ENCODE measurements at places on chromosomes 3 and 15. TPM values are rescaled to one million over a fixed set of nuclear protein-coding genes. Genes with fewer than 3 reads are reported as not detected.

- no peak for DNase-seq
- no peak overlapping the region for H3K4me3 ChIP-seq
- no peaks in the 10 kb centered on the region for H3K27me3 ChIP-seq
- peaks cover 30% of the 10 kb centered on the region for H3K4me1 ChIP-seq
Measured at GRCh38 chr15:66880380-66881155, 178.5 kb downstream of the SMAD6 start.

- no peaks in the 10 kb centered on the region for H3K36me3 ChIP-seq
- H3K27me3 ChIP-seq, result no peaks in the 10 kb centered on the region
- no peak for DNase-seq
- peaks cover 7% of the 10 kb centered on the region for H3K4me1 ChIP-seq
- no peak overlapping the region for H3K27ac ChIP-seq
Measured at GRCh38 chr15:52436981-52437380, 91.7 kb downstream of the MYO5A start.

- H3K4me1 ChIP-seq, result no peaks in the 10 kb centered on the region
- no peak for DNase-seq
- no peaks in the 10 kb centered on the region for H3K36me3 ChIP-seq
- H3K27ac ChIP-seq, result no peak overlapping the region
- no peak overlapping the region for H3K4me3 ChIP-seq
Measured at GRCh38 chr3:14518432-14518802, 21.7 kb downstream of the GRIP2 start.

DNA sequence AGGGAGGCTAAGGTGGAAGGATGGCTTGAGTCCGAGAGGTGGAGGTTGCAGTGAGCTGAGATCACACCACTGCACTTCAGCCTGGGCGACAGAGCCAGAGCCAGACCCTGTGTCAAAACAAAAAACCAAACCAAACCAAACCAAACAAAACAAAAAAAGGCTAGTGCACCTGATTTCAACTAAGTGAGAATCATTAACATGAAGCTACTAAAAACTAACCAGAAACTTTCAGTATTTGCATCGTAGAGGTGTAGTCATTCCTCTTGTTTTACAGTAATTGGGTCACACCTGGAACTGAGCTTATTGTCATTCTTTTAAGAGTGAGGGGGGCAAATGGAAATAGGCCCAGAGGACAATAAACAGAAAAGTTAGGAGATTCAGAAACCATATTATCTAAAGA lies 58.5 kb downstream of the ST6GAL1 start:
- no peaks in the 10 kb centered on the region for H3K4me1 ChIP-seq
- no peak overlapping the region for H3K4me3 ChIP-seq
- H3K27me3 ChIP-seq, result no peaks in the 10 kb centered on the region
- no peaks in the 10 kb centered on the region for H3K36me3 ChIP-seq
- no peak overlapping the region for H3K27ac ChIP-seq
- no peak for DNase-seq

GRCh38 chr15:37058316-37058985 lies 41.9 kb downstream of the MEIS2 start:
- H3K36me3 ChIP-seq, result peaks cover 4% of the 10 kb centered on the region
- H3K27ac ChIP-seq, result peak overlapping the region; percentile 61
- H3K4me3 ChIP-seq, result no peak overlapping the region
- no peak for DNase-seq
- peaks cover 14% of the 10 kb centered on the region for H3K4me1 ChIP-seq

DNA sequence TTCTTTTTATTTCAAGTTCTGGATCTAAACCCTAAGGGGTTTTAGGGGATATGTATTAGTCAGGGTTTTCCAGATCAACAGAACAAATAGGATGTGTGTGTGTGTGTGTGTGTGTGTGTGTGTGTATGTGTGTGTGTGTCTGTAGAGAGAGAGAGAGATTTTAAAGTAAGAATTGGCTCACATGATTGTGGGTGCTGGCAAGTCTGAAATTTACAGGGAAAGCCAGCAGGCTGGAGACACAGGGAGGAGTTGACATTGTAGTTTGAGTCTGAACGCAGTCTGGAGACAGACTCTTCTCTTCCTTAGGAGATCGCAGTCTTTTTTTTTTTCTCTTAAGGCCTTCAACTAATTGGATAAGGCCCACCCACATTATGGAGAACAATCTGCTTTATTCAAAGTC lies 428.8 kb upstream of the TBL1XR1 start:
- no peak for DNase-seq
- H3K36me3 ChIP-seq, result no peaks in the 10 kb centered on the region

GRCh38 chr3:131694376-131694775 lies 191.6 kb upstream of the MRPL3 start:
- H3K27ac ChIP-seq, result no peak overlapping the region
- no peak for DNase-seq
- H3K4me3 ChIP-seq, result no peak overlapping the region
- no peaks in the 10 kb centered on the region for H3K36me3 ChIP-seq
- no peaks in the 10 kb centered on the region for H3K4me1 ChIP-seq

GRCh38 chr3:40805456-40805855 lies 280.7 kb downstream of the ZNF621 start:
- no peaks in the 10 kb centered on the region for H3K36me3 ChIP-seq
- no peak overlapping the region for H3K4me3 ChIP-seq
- H3K27me3 ChIP-seq, result no peaks in the 10 kb centered on the region
- no peak overlapping the region for H3K27ac ChIP-seq

DNA sequence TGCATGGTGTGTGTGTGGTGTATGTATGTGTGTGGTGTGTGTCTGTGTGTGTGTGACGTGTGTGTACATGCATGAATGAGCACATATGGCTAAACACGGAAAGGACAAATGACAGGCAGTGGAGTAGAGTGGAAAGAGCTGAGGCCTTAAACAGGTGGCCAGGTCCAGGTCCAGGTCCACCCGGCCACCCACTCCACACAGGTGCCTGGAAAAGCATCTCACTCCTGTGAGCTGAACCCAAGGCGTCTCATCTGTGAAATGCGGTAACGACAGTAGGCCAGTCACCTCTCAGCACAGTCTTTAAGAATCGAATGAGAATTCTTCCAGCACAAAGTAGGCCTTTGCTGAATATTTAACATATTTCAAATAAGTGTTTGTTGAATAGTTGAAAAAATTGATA lies 58.7 kb downstream of the ATP10A start:
- H3K36me3 ChIP-seq, result no peaks in the 10 kb centered on the region
- peak overlapping the region; percentile 61 for H3K27ac ChIP-seq
- peak; percentile 5 for DNase-seq
- H3K4me3 ChIP-seq, result no peak overlapping the region

- H3K27ac ChIP-seq, result peak overlapping the region; percentile 53
- H3K27me3 ChIP-seq, result no peaks in the 10 kb centered on the region
- no peak overlapping the region for H3K4me3 ChIP-seq
- no peak for DNase-seq
Measured at GRCh38 chr3:114659109-114660061, 365.6 kb downstream of the TIGIT start.

DNA sequence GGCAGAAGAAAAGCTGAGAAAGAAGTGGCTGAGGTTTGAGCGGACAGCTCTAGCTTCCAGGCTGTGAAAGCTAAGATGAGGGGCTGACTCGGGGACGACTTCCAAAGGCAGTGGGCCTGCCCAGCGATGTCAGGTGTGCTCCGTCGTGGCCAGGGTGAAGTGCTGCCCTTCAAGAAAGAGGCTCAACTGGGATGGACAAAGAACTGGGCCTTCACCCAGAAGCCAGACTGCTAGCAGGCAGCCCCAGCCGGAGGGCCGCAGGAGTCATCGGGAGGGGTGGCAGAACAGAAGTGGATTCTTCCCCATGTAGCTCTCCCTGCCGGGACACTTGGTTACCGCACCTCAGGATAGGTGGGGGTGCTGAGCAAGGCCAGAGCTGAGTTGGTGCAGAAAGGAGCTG lies 13.1 kb upstream of the SEC13 start:
- DNase-seq, result no peak
- H3K27me3 ChIP-seq, result peaks cover 45% of the 10 kb centered on the region

DNA sequence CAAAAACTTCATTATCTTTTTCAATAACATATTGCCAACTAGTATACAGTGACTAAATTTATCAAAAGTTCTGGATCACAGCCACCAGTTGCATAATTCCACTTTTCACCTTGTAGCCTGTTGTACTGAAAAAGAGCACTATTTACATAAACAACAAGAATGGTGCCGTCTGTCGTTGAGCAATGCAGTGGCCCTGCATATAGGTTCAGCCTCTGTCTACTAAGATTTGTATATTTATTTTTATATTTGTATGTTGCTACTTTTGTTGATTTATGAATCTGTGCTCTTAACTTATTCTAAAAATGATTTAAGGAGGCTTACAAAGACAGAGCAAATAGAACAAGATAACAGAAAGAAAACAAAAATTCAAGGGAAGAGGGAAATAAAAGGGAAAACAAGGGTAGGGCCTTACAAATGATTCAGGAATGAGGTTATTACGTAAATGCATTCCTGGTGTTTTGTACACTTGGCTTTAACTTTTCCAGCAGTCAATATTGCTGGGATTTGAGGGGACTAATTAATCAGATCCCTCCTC lies 257.6 kb upstream of the STT3B start:
- no peak overlapping the region for H3K4me3 ChIP-seq
- H3K27me3 ChIP-seq, result peaks cover under 1% of the 10 kb centered on the region
- no peak for DNase-seq
- peak overlapping the region; percentile 51 for H3K27ac ChIP-seq

DNA sequence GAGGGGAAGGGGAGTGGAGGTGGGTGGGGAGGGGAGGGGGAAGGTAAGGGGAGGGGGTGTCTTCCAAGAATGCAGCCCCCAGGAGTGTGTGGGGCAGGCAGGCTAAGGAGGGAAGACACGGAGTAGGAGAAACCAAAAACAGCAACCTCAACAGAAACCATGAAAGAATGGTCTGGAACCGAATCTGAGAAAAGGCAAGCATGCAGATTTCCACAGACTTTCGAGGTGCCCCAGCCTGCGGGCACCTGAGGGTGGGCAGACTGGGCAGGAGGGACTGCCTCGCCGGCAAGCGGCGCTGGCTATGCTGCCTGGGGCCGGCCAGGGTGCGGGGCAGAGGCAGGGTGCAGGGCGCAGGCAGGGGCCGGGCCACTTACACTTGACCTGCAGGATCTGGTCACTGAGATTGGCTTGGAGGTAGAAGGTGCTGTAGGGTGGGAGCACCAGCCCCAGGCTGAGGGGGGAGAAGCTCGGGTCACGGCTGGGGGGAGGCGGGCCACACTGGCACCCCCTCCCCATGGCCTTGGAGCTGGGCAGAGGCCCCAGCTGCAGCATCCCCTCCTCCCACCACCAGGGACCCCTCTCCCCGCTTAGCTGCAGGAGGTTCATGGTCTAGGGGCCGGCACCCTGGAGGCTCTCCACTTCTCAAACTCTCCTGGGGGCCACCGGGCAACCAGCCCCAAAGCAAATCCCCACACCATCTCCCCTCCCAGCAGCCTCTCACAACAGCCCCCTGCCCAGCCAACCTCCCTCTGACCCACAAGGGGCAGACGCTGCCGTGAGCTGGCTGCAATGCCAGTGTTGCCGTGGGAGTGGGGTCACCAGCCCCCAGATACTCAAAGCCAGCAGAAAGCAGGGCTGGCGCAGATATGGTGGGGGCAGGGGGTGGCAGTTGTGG lies 15.3 kb upstream of the TMEM115 start:
- H3K36me3 ChIP-seq, result no peaks in the 10 kb centered on the region
- H3K4me3 ChIP-seq, result no peak overlapping the region
- H3K27me3 ChIP-seq, result no peaks in the 10 kb centered on the region
- no peak for DNase-seq
- no peak overlapping the region for H3K27ac ChIP-seq

DNA sequence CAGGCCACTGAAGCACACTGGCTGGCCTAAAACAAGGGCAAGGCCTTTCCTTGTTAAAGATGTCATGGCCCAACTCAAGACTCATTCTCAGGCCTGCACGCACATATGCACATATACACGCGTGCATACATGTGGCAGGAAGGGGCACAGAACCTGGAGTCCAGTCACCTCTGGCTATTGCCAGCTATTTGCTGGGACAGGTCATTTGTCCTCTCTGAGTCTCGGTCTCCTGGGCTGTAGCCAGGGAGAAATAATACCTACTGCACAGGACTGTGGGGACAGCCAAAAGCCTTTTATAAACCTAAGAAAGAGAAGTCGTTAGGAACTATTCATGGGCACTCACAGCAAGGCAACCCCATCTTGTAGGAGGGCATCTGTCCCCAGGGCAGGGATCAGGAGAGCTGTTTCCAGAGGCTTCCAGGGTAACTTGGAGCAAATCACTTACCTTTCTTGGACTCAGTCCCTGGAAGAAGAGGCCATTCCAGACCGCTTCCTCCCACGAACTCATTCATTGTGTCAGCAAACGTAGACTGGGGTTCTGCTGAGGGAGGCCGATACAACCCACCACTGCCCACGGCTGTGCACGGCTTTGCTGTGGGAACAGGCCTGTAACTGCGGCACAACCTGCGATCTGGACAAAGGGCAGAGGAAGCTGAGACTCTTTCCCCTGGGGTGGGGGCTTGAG lies 41.1 kb upstream of the RHO start:
- no peaks in the 10 kb centered on the region for H3K27me3 ChIP-seq
- H3K27ac ChIP-seq, result peak overlapping the region; percentile 96
- DNase-seq, result no peak
- H3K36me3 ChIP-seq, result peaks cover 20% of the 10 kb centered on the region
- no peak overlapping the region for H3K4me3 ChIP-seq

- H3K27ac ChIP-seq, result peak overlapping the region; percentile 94
- H3K4me3 ChIP-seq, result no peak overlapping the region
- H3K27me3 ChIP-seq, result no peaks in the 10 kb centered on the region
- DNase-seq, result peak; percentile 18
Measured at GRCh38 chr15:39125226-39125625, 455.7 kb upstream of the THBS1 start.

- no peaks in the 10 kb centered on the region for H3K36me3 ChIP-seq
- H3K4me1 ChIP-seq, result no peaks in the 10 kb centered on the region
- H3K27me3 ChIP-seq, result no peaks in the 10 kb centered on the region
- no peak overlapping the region for H3K27ac ChIP-seq
- no peak overlapping the region for H3K4me3 ChIP-seq
Measured at GRCh38 chr3:66320390-66320789, 99.6 kb downstream of the SLC25A26 start.

- peak; percentile 93 for DNase-seq
- peaks cover 10% of the 10 kb centered on the region for H3K36me3 ChIP-seq
- peak overlapping the region; percentile 78 for H3K27ac ChIP-seq
- no peaks in the 10 kb centered on the region for H3K27me3 ChIP-seq
- peak overlapping the region; percentile 98 for H3K4me3 ChIP-seq
Measured at GRCh38 chr3:50237133-50237651, 1.2 kb downstream of the GNAI2 start.

GRCh38 chr15:82828075-82828474 lies 18.6 kb downstream of the WHAMM start:
- H3K4me3 ChIP-seq, result no peak overlapping the region
- peaks cover 81% of the 10 kb centered on the region for H3K36me3 ChIP-seq
- DNase-seq, result peak; percentile 57

The IQCF5 gene
- not detected for total RNA-seq

The CDHR4 gene
- not detected for total RNA-seq

The LIPC gene
- total RNA-seq, result 2.7 TPM

The PLSCR2 gene
- not detected for total RNA-seq

The UBR1 gene
- total RNA-seq, result 35.5 TPM

The ZNF280D gene
- total RNA-seq, result 51.9 TPM

The CD86 gene
- total RNA-seq, result 0.29 TPM

The AP3B2 gene
- total RNA-seq, result 0.36 TPM

The CASR gene
- total RNA-seq, result not detected

The RPSA gene
- 1,028 TPM for total RNA-seq

Data from osteoblast (primary cell).